ENCODE measurements at places on chromosomes 1 and 21.

DNA sequence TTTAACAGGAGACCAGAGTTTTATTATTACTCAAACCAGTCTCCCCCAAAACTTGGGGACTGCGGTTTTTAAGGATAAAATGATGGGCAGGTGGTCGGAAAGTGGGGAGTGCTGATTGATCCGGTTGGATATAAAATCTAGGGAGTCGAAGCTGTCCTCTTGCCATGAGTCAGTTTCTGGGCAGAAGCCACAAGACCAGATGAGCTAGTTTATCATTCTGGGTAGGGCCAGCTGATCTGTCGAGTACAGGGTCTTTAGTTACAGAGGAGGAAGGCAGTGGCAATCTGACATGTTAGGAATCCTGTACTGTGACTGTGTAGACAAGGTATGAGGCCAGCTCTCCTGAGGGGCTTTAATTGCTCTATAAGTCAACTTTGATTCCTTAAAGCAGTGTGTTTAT, 22.9 kb upstream of the FOXE3 start:
- no peak for DNase-seq

DNA sequence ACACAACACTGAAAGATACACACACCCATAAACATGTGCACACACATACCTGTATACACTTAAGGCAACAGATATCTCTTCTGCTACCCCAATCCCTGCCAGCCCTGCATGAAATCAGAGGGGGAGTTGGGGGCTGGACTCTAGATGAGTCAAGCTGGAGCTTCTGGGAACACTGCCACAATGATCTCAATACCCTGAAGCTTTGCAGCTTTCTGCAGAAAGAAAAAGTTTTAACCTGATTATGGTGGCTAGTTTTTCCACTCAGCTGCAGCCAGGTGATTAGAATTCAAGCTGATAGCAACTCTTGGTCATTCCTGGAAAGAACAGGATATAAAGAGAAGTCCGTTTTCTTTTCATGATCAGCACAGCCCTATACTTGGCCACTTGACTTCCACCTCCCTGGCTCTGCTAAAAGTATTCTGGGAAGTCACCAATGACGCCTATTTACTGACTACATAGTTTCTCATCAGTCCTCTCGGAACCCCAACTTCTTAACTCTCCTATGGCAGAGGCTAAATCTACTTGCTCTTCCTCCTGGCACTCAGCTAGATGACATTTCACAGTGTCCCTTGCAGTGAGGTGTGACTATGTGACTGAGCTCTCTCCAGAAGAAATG, 20.7 kb upstream of the DNASE2B start:
- no peak for DNase-seq

DNA sequence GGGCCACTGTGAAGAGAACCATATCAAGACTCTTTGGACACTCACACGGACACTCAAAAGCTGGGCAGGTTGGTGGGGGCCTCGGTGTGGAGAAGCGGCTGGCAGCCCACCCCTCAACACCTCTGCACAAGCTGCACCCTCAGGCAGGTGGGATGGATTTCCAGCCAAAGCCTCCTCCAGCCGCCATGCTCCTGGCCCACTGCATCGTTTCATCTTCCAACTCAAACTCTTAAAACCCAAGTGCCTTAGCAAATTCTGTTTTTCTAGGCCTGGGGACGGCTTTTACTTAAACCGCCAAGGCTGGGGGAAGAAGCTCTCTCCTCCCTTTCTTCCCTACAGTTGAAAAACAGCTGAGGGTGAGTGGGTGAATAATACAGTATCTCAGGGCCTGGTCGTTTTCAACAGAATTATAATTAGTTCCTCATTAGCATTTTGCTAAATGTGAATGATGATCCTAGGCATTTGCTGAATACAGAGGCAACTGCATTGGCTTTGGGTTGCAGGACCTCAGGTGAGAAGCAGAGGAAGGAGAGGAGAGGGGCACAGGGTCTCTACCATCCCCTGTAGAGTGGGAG, 36.3 kb upstream of the TDRD10 start:
- DNase-seq, result peak; percentile 38

GRCh38 chr1:182383037-182383661, 8.4 kb downstream of the GLUL start:
- DNase-seq, result no peak

GRCh38 chr1:93003981-93004380, 42.7 kb upstream of the DIPK1A start:
- no peak for DNase-seq

DNA sequence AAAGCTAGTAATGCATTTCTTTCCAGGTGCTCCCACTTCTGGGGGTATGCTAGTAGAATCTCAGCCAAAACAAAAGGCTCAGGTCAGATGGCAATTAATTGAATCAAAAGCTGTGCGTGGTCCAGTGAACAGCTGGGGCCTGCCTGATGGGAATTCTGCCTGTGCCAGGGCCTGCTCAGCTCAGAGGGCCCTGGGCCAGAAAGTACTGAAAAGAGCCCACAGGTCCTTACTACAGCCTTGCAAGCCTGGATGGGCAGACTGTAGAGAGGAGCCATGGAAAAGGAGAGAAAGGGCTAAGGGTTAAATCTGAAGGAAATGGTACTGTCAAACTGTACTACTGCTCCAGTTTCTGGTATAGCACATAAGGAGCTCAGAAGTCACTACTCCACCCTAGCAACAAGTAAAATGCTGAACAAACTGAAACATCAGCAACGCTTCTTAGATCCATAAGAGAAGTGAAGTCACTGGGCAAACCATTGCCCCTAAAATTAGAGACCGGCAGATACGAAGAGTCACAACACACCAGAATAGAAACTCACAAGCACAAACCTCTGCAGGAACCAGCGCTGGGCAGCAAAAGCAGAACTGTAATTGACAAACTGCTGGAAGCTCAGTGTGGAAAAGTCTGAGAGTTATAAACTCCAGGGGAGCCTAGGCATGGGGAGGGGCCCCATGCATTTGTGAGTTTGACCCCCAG, 121.1 kb upstream of the SYT6 start:
- no peak for DNase-seq

- DNase-seq, result no peak
Observed at GRCh38 chr1:48223366-48224240, 1.1 kb downstream of the SLC5A9 start.

GRCh38 chr1:47036764-47037163, 13.3 kb downstream of the CYP4X1 start:
- no peak for DNase-seq

DNA sequence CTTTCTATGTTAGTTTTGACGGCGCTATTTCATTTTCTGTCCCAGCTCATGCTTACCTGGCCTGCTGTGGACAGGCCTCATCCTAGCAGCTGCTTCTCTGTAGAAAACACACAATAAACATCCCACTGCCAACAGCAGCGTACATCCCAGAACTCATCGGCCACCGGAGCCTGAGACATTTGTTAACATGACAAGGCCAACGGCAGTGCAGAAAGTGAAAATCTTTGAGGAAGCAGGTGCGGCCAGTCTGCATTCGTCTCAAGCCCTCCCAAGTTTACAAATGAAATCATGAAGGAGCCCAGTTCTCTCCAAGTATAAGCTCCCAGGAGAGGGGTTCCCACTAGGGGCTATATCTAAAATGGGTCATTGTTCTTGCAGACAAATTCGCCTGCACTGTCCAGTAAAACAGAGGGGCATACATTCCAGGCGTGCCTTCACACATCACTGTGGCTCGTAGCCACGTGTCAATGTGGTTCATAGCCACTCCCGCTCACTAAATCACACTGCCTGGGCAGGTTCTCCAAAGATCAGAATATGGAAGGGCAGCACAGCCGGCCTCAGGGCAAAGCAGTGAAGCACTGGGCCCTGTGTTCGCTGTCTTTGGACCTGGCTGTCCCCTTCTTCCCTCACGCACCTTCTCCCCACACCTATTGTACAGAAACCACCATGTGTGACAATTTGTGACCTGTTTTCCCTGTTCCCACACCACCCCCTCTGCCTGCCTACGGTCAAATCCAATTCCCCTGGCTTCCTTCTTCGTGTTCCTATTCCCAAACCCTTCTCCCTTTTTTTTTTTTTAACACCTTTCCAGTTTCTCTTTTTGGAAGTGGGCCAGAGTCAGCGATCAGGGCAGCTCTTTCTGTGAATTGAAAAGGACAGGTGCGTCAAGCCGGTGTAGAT, 27.0 kb upstream of the ABCG1 start:
- no peak for DNase-seq

DNA sequence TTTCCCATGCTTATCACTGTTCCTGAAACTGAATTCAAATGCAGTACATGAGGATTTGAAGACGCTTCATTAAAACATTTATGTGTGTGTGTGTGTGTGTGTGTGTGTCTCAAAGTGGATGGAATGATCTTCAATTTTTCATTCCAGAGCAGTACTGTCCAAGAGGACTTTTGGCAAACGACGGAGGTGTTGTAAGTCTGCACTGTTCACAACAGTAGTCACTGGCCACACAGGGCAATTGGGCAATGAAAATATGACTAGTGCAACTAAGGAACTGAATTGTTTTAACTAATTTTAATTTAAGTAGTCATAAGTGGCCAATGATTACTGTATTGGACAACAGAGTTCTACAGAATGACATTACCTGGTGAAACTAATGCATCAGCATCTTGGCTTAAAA, 5.0 kb downstream of the TAF5L start:
- DNase-seq, result no peak

- DNase-seq, result no peak
Observed at GRCh38 chr21:35134309-35134708, 85.2 kb upstream of the RUNX1 start.

DNA sequence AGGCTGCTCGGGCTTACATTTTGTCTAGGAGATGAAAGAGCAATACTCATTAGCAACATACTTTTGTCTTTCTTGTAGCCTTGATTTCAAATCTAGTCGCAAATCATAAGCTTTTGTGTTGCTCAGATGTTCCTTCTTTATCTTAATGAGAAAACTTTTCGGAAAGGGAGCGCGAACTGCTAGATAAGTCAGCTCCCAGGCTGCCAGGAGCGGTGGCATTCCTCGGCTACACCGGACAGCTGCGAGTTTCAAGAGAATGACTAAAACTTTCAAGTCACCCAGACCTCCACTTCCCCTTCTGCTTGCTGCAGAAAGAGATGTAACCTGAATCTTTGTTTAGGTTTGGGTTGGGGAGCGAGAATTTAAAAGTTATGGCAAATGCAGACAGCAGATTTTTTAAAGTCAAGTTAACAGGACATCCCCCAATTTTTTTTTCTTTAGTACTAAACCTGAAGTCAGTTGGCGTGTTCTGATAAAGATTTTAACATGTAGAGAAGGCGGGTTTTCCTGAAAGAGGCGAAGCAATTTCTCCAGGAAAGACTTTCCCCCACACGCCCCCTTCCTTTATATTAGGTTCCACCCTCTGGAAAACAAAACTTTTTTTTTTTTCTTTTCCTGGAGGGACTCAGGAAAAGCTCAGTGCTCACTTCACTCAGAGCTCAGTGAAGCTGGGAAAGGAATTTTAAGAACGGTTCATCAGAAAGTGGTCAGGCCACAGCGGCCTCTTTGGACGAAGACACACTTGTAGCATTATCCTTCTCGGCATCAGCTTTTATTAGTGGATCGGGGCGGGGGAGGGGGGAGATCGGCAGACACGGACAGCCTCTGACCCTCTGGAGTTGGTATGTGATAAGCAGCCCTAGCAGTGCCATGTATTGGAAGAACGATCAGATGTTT, at the start of gene LHX8:
Gene LHX8, plus strand, starts transcription at position 639 of the 897 bp plus-strand sequence. CDS start 2,227 bp downstream, outside the sequence.
- DNase-seq, result no peak

- DNase-seq, result no peak
Observed at GRCh38 chr1:206907304-206907991, 10.2 kb downstream of the IL24 start.

DNA sequence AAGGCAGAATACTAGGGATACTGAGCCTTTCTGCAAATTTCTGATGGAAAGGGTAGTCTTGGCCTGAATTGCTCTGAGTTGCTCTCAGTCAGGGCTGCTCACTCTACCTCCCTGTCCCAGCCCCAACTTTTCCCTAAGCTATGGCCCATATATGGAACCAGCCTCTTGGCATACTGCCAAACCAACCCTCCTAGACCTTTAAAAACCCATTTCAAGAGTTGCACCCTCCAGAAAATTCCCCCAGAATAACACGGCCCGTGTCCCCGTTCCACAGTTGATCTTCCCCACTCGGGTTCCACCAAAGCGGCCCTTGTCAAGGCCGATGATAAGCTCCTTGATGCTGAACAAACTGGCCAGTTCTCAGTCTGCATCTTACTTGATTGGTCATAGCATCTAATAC, 25.4 kb downstream of the SYT6 start:
- no peak for DNase-seq

DNA sequence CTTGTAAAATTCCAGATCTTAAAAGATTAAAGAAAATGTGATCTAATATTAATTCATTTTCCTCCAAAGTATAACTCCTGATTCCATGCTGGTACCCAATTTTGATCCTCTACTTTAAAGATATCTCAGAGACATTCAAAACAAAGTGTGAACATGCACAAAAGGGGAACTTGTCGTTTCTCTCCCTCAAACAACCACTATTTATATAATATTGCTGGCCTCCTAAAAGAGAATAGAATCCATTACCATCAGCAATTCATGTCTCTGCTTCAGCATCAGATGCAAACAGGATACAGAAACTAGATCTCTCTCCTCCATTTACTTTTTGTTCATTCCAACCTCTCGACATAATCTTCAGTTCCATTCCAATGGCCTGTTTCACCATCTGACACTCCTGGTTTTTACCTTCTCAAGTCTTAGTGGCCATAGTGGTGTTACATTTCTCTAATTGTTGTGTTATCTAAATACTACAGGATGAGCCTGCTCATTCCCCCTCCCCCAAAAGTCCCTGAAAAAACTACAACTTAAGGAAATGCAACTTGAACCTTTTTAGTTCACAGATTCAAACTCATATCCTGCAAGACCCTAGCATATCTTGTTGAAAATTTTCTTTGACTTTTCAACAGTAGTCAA, 4.1 kb downstream of the NRIP1 start:
- no peak for DNase-seq

DNA sequence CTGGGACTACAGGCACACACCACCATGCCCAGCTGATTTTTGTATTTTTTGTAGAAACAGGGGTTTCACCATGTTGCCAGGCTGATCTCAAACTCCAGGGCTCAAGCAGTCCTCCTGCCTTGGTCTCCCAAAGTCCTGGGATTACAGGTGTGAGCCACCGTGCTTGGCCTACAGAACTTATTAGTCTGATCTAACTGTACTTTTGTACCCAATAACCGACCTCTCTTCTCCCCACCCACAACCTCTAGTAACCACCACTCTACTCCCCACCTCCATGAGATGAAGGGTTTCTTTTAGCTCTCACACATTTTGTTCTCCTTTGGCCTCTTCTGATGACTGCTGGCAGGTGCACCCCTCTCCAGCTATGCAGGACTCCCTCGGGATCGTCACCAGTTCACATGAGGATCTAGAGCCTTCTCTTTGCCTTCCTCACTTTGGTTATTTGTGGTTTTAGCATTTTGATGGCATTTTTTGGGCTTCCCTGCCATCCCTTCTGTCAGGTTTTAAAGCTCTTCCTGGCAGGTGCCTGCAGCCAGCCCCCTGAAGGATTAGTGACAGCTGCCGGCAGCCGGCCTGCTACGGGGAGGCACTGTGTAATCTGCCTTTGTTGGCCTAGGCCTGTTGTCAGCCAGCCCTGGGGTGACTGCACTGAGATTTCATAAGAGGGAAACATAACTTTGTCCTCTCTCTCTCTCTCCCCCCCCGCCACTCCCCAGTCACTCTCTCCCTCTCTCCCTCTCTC, 99.8 kb upstream of the ATP1A1 start:
- DNase-seq, result no peak
